ENCODE measurements at places on chromosomes 6 and 20.
A peak's percentile ranks its signal among the peaks of the same experiment; 100 is the strongest.

DNA sequence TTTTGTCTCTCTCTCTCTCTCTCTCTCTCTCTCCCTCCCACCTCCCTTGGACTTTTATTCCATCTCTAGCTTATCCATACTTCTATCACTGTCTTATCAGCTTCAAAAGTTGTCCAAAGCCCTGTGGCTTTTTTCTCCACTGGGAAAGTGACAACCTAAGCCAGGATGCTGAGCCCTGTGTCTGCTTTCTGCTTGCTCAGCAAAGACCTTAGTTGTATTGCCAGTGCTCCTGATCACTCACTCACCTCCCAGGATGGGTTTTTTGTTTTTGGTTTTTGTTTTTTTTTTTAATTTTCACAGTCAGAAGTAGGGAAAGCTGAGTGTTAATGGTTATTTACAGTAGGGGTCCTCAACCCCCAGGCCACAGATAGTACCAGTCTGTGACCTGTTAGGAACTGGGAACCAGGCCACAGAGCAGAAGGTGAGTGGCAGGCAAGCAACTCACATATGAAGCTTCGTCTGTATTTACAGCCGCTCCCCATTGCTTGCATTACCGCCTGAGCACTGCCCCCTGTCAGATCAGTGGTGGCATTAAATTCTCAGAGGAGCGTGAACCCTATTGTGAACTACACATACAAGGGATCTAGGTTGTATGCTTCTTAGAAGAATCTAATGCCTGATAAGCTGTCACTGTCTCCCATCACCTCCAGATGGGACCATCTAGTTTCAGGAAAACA, 125.0 kb upstream of the ID4 start:
- DNase-seq = no peak

- DNase-seq = no peak
Measured at GRCh38 chr6:15709651-15710269, 46.9 kb upstream of the DTNBP1 start.

DNA sequence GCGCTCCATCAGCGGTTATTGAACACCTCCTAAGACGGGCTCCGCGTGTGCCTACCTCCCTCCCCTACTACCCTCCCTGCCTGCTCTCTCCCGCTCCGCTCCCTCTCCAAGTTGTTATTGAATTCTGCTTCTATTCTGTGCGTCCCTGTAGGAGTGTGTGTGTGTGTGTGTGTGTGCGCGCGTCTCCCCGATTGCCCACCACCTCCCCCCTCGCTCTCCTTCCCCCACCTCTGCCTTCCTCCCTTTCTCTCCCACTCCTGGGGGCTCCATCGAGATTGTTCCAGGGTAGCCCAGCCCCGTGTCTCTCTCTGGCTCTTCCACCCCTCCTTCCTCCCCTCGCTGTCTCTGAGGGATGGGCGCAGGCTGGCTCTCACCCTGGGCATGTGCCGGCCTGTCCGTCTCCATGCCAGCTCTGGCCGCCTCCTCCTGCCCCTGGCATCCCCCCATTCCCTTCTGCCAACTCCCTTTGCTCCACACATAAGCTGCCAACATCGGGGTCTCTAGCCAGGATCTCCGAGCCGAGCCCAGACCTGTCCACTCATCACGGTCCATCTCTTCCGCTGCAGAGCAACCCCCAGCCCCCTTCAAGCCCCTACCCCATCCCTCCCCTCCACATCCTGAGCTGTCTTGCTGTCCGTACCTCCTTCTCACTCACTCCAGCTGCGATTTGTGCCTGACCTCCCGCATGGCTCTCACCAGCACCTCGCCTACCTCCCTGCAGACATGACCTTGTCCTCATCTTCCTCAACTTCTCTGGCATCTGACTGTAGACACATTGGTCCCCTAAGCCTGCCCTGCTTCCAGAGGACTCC, 68.5 kb downstream of the SRC start:
- no peak for DNase-seq

- DNase-seq = no peak
Measured at GRCh38 chr20:1802385-1803060, 92.7 kb upstream of the SIRPA start.

- no peak for DNase-seq
Measured at GRCh38 chr6:128111096-128111495, 210.2 kb upstream of the THEMIS start.

- no peak for DNase-seq
Measured at GRCh38 chr6:14288910-14289309, 171.3 kb downstream of the CD83 start.

DNA sequence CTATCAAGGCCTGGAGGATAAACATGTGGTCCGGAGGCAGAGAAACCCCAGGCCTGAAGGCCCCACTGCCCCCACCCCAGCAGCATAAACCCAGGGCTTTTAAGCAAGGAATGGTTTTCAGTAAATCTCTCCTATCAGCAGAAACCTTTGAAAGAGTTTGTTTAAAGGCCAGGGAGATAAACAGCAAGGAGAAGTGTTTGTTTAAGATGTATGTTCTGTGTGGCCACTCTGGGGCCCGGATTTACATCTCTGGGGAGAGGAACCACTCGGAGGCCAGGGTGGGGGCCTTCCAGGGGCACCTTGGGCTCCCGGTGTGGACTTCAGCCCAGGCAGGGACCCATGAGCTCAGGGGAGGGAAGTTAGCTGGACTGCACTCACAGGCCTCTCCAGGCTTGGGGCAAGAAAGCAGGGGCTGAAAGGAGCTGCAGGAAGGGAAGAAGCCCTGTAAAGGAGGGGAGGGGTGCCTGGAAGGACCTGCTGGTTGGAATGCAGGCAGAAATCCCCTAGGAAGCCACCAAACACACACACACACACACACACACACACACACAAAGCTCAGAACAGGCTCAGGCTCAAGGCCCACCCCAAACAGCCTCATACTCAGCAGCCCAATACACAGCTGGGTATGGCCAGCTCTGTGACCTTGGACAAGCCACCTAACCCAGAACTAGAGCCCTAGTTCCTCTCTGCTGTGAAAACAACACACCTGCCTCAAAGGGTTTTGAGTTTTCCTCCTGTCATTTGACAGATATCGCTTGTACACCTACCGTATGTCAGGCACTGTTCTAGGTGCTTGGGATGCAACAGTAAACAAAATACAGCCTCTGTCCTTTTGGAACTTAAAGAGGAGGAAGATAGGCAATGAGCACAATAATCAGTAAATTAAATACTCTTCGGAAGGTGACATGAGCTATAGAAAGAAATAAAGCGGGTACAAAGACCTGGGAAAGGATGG, 26.2 kb upstream of the FOXP4 start:
- DNase-seq = no peak

DNA sequence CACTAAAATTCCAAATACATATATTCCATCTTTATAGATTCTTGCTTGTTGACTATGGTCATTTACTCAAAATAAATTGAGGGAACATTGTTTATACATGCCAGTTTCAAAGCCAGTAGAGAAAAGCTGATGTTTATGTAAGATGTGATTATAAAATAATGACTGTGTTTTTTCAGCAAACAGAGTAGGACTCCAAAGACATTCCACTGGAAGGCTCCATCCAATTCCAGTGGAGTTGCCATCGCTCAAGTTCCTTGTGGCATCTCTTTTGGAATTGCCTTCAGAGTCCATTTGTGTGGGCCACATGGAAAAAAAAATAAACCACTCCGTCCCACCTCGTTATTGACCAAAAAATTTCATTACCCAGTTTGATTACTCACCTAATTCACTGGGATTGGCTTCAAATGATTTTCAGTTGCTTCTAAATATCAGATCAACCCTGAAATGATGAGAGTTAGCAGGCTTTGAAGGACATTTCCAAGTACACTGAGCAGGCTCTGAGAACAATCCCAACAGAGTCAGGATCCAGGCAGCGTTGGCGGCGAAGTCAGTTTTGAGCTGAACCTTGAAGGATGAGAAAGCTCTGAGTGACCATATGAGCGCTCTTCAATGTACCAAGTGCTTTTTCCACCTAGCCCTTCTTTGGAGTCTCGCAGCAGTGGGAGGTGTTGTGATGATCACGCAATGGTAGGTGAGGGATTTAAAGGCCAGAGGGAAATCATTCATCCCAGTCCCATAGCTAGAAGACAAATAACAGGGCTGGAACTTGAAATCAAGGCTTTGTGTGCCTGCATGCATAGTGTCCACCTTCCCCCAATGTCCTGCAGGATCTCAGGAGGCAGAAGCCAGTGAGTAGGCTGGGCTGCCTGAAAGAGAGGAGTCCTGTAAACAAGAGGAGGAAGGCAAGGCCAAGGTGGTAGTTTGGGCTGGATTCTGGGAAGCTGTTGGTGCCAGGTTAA, 281.7 kb downstream of the CDC5L start:
- no peak for DNase-seq

DNA sequence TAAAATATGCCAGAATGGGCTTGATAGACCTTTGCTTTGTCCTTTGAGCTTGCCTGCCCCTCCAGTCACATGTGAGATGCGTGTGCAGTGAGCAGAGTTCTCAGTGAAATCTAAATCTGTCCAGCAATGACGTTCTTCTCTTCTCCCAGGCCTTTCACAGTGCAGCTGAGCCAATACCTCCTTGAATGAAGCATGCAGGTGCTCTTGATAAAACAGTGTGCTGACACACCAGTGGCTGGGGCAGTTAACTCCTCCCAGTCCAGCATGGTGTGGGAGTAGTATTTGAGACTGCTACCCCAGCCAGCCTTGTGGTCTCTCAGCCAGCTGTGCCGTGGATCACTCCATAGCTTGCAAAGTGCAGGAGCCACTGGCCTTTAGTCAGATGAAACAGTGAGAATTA, 240.5 kb downstream of the FARS2 start:
- peak; percentile 97 for DNase-seq

DNA sequence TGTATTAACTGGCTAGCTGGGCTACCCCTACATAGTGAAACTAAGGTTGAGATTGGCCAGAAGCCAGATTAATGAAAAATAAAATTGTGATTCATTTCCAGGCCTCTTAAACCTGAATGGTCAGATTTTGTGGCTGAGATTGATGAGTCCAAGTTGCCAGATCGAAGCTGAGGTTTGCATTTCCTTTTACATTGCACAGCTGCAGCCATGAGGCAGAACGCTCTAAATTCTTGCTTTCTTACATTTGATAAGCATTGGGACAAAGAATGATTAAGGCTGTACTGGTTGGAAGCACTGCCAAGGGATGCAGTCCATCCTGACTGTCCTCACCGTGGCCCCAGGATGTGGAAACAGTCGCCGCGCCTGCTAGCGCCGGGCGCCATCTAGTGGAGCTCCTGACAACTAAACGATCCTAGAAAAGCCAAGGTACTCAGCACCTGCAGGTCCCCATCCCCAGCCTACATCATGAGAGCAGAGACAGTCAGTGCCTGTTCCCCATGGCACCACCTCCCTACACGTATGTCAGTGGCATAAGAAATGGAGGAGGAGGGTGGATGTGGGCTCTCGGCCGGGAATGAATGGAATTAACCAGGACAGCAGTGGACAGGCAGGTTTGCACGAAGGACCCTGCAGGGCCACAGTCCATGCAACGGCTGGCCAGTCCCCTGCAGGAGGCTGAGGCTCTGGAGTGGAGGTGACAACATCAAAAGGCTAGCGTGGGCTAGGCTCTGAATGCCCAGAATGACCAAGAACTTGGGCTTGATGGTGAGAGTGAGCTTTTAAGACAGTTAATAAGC, 19.0 kb downstream of the PXDC1 start:
- DNase-seq = peak; percentile 57

DNA sequence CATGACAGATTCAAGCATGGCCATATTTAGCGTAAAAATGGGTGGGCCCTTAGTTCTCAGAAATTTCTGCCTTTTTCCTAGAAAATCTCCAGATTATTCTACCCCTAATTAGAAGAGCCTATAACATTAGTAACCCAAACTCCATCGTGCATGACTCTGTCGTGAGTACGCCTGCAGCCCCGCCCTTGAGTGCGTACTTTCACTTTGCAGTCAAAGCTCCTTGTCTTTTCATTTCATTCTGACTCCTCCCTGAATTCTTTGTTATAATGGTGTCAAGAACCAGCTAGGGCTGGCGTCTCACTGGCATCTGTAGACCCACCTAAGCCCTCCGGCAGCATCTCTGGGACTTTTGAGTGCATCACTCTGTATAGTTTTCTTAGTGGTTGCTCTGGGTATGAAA, 61.7 kb upstream of the NOX3 start:
- DNase-seq = no peak

DNA sequence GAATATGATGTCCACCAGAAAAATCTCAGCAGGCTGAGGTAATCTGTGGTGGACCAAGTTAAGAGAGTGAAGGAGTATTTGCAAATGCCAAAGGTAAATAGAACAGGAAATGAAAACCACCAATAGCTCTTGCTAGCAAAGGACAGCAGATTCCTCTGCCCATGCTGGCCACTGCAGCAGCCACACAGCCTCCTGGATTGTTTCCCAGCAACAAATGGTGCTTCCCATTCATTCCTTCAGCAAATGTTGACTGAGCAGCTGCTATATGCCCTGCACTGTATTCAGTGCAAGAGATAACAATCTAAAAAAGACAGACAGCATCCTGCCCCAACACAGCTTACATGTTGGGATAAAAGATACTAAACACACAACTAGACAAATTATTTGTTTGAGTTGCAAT, 11.0 kb downstream of the ROS1 start:
- peak; percentile 46 for DNase-seq

- DNase-seq = no peak
Measured at GRCh38 chr6:46651816-46652215, 802 bp downstream of the CYP39A1 start.

- DNase-seq = no peak
Measured at GRCh38 chr20:62929051-62929538, 2.8 kb upstream of the DIDO1 start.
